Astrocyte (in vitro differentiated cells and primary cell): ENCODE measurements at places on chromosomes 11 and 22. TPM values are rescaled to one million over a fixed set of nuclear protein-coding genes. Genes with fewer than 3 reads are reported as not detected.
A peak's percentile ranks its signal among the peaks of the same experiment; 100 is the strongest.

DNA sequence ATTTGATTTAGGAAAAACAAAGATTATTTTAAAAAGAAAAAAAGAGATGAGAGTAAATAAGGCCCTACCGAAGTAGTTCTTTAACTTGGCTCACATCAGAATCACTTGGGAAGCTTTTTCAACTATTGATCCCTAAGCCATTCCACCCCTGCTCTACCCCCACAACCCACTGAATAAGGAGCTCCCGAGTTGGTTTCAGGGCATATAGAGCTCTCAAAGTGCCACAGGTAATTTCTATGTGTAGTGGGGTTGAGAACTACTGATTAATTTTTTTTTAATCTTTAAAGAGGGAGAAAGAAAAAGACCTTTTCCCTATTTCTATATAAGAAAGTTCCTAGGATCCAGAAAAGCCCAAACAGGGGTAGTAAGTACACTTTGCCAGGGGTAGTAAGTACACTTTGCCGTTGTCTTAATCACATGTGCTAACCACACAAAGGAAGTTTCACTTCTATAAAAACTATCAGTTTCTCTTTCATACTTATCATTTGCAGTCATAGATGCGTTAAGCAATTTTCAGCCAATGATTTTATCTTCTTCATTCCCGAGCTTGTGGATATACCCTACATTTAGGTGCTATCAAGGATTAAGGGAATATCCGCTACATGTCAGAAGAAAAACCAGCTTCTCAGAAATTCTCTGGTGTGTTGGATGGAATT lies 108.4 kb upstream of the ZC3H12C start:
- DNase-seq = no peak

- no peak for DNase-seq
These were observed 30.5 kb downstream of the CDPF1 start for GRCh38 chr22:46219636-46220035.

GRCh38 chr11:119615003-119615881 lies 113.8 kb downstream of the NECTIN1 start:
- peak; percentile 83 for DNase-seq

GRCh38 chr22:20904980-20905355 lies 12.2 kb upstream of the CRKL start:
- DNase-seq = no peak

GRCh38 chr11:65381716-65382032 lies 772 bp downstream of the SLC25A45 start:
- peak; percentile 80 for DNase-seq

DNA sequence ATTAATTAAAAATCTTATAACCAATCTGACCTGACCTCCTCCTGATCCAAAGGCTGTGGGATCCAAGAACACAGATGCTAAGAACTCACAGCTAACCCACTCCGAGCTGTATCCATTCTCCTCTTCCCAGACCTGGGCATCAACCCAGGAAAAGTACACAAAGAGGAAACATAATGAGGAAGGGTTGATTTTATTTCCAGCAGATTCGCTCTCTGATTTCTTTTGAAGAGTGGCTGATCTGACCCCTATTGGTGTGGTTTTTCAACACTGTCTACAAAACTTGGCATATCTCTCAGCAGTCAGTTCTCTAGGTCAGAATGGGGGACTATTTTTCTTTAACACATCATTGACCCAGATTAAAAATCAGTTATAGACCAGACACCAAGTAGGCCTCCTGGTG lies 201.9 kb upstream of the UBASH3B start:
- DNase-seq = no peak

DNA sequence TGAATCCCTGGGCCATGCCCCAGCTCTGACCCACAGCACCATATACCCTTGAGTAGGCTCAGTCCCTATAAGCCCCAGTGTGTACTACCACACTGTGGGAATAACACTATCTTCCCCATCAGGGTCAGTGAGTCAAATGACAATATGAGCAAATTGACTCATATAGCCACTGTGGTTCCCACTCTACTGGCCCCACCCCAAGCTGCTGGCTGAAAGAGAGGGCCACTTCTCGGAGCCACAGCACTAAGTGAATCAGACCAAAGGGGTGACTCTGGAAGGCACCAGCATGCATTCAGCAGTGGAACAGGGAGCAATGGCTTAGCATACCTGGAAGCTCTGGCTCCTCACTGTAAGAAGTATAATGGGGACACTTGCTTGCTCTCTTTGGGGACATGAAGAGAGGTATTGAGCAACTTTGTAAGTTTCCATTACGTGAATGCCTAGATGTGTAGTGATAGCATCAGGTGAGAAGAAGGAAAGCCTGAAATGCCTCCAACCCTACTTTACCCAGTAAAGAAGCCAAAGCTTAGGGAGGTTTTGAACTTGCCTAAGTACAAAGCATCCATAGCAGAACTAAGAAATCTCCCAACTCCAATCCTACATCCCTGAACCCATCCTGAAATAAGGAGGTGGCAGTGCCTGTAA lies 13.5 kb downstream of the CD59 start:
- DNase-seq = peak; percentile 77

GRCh38 chr11:17699147-17700114 lies 19.9 kb upstream of the MYOD1 start:
- peak; percentile 8 for DNase-seq

- DNase-seq = no peak
These were observed 40.5 kb downstream of the GRAMD4 start for GRCh38 chr22:46660604-46661201.

DNA sequence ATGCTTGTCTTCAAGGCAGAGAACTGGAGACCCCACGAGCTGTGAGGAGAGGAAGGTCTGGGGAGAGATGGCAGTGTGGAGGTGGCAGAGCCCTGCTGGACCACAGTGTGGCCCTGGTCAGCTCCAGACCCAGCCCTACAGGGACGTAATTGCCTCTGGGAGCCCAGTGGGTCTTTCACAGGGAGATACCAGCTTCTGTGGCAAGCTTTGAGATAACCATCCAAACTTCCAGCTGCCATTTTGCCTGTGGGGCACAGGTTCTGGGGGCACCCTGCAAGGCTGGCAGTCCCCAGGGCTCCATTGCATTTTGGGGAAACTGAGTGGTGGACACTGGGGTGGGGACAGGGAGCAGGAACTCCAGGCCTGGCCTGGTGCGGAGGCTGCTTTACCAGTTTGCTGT lies 10.2 kb upstream of the MPPED1 start:
- no peak for DNase-seq

- DNase-seq = no peak
These were observed 22.7 kb upstream of the IL17REL start for GRCh38 chr22:50035131-50035881.

- DNase-seq = no peak
These were observed 92.9 kb downstream of the CEP164 start for GRCh38 chr11:117420598-117420997.

DNA sequence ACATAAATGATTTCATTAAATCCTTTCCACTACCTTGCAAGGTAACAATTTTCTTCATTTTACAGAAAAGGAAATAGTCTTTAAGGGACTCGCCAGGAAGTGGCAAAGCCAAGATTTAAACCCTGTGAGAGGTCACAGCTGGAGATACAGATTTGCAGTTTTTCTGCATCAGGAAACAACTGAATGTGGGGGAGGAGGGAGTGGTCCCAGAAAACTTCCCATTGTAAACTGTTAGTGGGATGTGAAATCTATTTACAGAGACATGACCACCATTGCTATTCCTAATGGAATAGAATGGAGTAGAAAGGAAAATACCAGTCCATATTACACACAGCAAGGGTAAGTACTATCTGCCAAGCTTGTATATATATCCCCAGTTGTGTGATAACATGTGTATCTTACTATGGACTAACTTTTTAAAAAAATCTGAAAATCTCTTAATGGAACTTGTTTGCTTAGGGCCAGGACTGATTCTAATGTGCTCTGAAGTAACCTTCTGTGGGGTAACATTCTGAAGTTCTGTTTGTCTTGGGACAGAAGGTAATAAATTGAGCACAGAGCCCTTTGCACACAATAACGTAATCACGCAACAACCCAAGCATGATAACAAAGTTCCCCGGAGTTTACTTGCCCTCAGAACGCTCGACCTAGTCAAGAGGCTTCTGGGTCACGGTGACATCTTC lies 10.9 kb upstream of the TSKU start:
- no peak for DNase-seq

DNA sequence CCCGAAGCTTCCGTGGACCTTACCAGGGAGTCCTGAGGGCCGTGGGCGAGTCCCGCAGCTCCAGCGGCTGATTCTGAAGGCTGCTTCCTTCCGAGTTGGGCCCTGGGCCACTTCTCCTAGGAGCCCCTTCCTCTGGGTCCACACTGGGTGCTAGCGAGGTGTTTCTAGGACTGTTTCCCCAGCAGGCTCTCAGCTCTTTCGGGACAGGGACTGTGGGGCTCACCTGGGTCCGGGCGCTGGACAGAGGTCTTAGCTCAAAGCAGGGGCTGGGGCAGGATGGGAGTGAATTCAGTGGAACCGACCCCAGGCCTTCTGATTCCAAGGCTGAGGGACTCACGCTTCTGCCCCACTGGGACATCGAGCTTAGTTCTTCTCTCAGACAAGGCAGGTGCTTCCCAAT lies 29.3 kb upstream of the CSNK1E start:
- no peak for DNase-seq

GRCh38 chr22:44924710-44925109 lies 85.1 kb downstream of the PHF21B start:
- DNase-seq = no peak

DNA sequence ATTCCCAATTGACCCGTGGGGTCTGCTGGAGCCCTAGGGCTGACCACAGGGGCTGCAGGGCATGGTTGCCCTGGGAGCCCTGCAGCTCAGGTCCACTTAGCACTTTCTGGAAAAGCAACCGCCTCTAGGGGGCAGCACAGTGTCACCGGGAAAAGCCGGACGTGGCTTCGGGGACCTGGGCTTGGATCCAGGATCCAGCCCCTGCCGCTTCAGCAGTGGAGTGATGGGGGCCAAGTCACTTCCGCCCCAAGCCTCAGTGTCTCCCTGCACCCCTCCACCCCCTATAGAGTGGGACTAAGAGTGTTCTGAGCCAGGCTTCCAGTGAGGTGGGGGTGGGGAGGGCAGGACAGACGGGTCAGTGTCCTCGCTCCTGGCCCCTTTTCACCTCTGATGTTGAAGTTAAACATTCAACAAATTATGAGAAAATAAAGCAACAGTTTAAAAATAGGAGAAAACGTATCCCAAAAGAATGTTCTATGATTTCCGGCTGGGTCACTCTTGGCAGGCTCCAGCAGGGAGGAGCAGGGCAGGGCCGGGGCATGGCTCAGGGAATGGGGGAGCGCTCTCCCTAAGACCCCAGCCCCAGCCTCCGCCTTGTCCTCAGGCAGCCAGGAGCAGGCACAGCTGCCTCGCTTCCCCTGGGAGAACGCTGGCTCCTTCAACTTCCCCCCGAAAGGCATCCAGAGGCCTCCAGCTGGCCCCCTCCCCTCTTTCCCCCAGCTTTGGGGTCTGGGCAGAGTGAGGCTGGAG lies 96.5 kb upstream of the FGF3 start:
- peak; percentile 34 for DNase-seq

- DNase-seq = no peak
These were observed 247.6 kb downstream of the CADM1 start for GRCh38 chr11:115256397-115257197.

GRCh38 chr11:45147891-45148675 lies 1.6 kb downstream of the PRDM11 start:
- DNase-seq = no peak

GRCh38 chr11:78690352-78690987 lies 115.8 kb upstream of the NARS2 start:
- DNase-seq = peak; percentile 22

GRCh38 chr11:38274031-38274430 lies 1676.0 kb upstream of the RAG2 start:
- DNase-seq = peak; percentile 63

ART5 gene
- 4.1 and 8.3 TPM in 2 replicates for total RNA-seq

TCN2 gene
- total RNA-seq = 2.7 and 3.8 TPM in 2 replicates

AP5B1 gene
- total RNA-seq = 10.4 and 10.9 TPM in 2 replicates

HBD gene
- not detected in 2 replicates for total RNA-seq

BAIAP2L2 gene
- 0.54 and 0.94 TPM in 2 replicates for total RNA-seq

PGA5 gene
- total RNA-seq = 0.79 and 1.4 TPM in 2 replicates

OR8J1 gene
- total RNA-seq = not detected in 2 replicates
